ENCODE measurements at places on chromosomes 12 and 14.

DNA sequence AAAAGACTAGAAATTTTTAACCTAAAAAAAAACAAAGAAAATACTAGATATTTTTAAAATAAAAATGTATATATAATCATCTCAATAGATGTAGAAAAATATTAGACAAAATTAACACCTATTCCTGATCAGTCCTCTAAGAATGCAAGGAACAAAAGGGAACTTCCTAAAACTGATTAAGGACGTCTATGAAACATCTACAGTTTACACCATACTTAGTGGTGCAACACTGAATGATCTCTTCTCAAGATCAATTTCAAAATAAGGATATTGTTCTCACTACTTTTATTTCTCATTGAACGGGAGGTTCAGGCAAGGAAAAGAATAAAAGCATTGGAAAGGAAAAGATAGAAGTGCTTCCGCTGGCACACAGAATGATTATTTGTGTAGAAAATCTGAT is 16.0 kb downstream of the OLR1 start:
- DNase-seq, result no peak

- no peak for DNase-seq
Measured at GRCh38 chr12:128619263-128619662, 204.5 kb downstream of the SLC15A4 start.

DNA sequence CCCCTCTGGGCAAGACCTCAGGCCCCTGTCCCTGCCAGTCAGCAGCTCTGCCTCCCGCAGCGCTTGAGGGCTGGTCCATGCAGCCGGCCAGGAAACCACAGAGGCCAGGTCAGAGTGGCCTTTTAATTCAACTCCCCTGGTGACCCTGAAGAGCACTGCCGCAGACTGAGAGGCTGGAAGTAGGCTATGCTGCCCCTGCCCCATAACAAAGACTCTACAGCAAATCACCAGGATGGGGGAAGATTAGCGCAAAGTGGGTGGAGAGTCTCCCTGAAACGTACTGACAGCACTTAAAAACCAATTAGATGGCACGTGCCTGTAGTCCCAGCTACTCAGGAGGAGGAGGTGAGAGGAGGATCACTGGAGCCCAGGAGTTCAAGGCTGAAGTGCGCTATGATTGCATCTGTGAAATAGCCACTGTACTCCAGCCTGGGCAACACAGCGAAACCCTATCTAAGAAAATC is 70.5 kb downstream of the ITPK1 start:
- no peak for DNase-seq

- DNase-seq, result no peak
Measured at GRCh38 chr12:85825746-85826145, 10.5 kb downstream of the RASSF9 start.

DNA sequence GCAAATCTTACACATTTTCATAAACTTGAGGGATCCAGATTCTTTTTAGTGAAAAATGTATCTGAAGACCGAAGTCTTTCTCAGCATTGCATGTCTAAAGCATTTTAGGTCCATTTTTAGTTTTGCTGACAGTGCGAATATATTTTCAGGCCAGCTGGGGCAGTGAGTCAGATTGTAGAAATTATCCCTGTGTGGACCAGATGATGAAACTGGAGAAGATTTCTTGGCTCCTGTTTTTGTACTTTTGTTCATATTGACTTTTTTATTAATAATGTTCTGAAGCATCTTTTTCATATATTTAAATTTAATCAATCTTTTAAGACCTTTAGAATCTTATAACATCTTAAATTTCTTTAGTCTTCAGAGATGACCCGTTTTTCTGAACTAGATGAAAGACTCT is 173.1 kb downstream of the FLRT2 start:
- no peak for DNase-seq

GRCh38 chr12:23083267-23083666 is 458.3 kb downstream of the ETNK1 start:
- no peak for DNase-seq

DNA sequence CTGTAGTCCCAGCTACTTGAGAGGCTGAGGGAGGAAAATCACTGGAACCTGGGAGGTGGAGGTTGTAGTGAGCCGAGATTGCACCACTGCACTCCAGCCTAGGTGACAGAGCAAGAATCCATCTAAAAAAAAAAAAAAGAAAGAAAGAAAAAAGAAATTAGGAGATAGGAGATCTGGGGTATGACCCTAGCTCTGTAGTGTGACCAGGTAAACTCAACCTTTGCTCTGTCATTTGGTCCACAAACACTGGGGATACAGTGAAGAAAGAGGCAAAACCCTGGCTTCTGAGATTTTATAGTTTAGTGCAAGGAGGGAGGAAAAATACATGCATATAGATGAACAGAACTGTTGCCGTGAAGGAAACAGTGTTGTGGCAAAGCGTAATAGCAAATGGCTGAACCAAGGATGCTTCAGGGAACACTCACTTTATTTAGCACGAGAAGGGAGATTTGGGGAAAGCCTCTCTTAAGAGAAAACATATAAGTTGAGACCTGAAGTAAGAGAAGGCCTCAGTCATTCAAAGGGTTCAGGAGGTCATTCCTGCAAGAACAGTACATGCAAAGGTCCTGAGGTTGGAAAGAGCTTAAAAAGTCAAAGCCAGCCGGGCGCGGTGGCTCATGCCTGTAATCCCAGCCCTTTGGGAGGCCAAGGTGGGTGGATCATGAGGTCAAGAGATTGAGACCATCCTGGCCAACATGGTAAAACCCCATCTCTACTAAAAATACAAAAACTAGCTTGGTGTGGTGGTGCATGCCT is 29.6 kb upstream of the ATXN2 start:
- DNase-seq, result no peak
